Glomerular endothelial cell (primary cell): ENCODE measurements at places on chromosomes 3 and 15. TPM values are rescaled to one million over a fixed set of nuclear protein-coding genes. Genes with fewer than 3 reads are reported as not detected.

Gene CTXND1
- not detected in 2 replicates for total RNA-seq

GRCh38 chr15:58469432-58470353, 37.9 kb downstream of the LIPC start:
- DNase-seq: no peak

- no peak for DNase-seq
These were observed 253.4 kb downstream of the LPP start for GRCh38 chr3:188407158-188407880.

Gene GP5
- total RNA-seq: 0.29 TPM in 1 of 2 replicates, not detected in the other

DNA sequence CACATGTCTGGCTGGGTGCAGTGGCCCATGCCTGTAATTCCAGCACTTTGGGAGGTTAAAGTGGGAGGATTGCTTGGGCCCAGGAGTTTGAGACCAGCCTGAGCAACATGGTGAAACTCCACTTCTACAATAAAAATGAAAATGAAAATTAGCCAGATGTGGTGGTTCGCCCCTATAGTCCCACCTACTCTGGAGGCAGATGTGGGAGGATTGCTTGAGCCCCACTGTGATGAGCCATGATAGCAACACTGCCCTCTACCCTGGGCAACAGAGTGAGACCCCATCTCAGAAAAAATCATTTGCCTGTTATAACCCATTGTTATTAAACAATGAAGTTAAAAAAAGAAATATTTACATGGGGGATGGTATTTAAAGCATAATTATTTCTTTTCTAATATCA, 240.1 kb upstream of the ZPLD1 start:
- no peak for DNase-seq

Gene GABRG3
- not detected in 2 replicates for total RNA-seq

DNA sequence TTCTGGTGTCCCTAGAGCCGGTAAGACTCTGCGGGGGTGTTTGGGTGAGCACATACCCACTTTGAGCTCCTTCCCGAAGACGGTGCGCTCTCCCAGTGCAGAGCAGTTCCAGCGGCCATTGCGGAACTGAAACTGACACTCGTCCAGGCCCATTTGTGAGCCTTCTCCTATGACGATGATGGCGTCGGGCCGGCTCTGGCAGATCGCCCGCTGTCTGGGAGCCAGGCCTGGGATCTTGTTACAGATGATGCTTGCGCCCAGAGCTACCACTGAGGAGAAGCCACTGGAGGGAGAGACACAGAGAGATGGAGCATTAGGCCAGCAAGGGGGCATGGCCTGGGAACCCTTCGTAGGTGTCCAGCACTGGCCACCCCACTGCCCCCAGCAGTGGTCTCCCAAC, 5.0 kb downstream of the WNT7A start:
- no peak for DNase-seq

- no peak for DNase-seq
These were observed 84.1 kb downstream of the TBC1D2B start for GRCh38 chr15:77993374-77993911.

GRCh38 chr15:68809517-68809916, 11.2 kb downstream of the ANP32A start:
- no peak for DNase-seq

Gene TUBGCP4
- total RNA-seq: 9.0 and 11.3 TPM in 2 replicates

DNA sequence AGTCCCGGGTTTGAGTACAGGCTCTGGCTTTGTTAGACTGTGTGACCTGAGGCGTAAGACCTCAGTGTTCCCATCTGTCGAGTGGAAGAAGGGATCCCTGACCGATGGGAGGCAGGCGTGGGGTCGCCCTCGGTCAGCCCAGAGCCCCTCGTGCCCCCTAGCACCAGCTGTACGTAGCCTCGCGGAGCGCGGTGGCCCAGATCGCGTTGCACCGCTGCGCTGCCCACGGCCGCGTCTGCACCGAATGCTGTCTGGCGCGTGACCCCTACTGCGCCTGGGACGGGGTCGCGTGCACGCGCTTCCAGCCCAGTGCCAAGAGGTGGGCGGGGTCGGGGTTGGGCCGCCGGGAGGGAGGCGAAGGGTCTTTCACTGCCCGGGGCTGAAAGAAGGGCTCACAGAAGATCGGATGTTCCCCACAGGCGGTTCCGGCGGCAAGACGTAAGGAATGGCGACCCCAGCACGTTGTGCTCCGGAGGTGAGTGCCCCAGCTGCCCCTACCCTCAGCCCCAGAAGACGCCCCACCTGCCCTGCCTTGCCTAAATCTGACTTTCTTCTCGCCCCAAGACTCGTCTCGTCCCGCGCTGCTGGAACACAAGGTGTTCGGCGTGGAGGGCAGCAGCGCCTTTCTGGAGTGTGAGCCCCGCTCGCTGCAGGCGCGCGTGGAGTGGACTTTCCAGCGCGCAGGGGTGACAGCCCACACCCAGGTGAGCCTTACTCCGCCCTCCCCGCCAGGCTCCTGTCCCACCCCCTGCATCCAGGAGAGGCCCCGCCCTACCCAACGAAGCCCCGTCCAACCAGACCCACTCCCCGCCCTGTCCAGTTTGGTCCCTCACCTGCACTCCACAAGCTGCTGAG, 3.5 kb upstream of the LSMEM2 start:
- DNase-seq: no peak

Gene CCR8
- total RNA-seq: not detected in 2 replicates

GRCh38 chr3:105108823-105109222, 257.9 kb upstream of the ALCAM start:
- no peak for DNase-seq

Gene LINGO1
- total RNA-seq: 0.18 TPM in 1 of 2 replicates, not detected in the other

DNA sequence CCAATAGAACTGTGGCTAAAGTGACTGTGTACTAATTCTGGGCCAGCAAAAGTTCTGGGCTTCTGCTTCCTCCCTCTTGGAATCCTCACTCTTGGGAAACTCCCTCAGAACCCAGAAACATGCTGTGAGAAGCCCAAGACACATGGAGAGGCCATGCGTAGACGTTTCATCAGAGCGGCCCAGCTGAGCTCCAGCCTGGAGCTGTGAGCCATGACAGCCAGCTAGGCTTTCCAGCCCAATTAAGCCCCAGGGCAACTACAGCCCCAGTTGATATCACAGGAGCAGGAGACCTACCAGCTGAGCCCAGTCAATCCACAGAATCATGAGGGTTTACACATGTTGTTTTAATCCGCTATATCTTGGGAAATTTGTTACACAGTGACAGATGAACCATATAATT, 43.6 kb upstream of the CNOT10 start:
- DNase-seq: no peak

DNA sequence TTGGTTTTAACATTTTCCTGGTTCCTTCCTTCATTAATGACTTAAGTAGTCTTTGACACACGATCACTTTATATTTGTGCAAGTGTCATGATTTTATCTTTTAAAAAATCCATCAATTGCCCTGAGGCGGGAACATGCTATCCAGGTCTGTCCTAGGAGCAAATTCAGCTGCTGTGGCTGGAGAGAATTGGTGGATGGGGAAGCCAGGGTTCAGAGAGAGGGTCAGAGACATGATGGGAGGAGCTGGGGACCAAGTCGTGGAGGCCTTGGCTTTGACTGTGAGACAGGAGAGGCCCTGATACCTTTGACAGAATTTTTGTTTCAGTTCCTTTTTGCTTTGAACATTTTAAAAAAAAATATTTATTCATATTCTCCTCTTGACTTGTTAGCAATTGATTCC, 89.0 kb downstream of the CHRNA7 start:
- DNase-seq: no peak

Gene WDR5B
- 3.5 and 3.9 TPM in 2 replicates for total RNA-seq

DNA sequence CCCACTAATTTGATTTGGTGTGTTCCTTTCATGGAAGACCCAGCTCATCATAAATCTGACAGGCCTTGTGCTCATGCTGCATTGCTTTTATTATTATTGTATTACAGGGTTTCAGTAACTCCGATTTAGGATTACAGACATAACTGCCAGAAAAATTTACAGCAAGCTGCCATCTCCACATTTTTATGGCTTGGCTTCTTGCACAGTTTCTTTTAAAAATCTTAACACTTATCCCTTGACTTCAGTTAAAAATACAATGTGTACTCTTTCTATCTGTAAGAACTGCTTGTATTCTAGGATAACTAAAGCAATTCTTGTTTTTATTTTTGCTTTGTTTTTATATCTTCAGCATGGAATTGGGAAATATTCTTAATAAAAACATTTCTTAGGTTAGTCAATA, 612.2 kb downstream of the DIPK2A start:
- no peak for DNase-seq

DNA sequence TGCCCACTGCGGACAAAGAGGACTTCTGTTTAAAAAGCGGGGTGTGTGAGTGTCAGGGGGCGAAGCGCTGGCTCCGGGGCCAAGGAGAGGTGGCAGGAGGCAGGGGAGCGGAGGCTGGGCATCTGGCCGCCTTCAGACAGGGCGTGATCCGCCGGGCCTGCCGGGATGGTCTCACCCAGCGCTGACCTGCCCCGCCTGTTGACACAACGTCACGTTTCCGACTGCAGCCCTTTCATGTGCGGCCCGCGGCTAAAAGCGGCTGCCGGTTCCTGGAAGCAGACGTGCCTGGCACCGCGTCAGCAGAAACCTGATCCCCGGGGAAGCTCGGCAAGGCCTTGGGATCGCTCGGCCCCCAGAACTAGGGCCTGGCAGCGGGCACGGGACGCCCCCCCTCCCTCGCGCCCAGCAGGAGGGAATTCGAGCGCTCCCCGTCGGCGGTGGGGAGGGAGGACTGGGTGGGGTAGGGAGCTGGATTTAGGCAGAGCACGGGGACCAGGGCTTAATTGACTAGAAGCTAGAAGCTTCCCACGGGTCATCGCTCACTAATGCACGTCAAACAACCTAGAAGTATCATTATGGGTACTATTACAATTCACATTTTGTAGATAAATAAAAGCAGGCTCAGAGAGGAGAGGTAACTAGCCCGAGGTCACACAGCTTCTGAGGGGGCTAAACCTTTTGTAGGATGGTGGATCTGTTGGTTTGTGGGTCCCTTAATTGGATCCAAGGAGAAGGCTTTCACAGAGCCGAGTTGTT, 7.7 kb downstream of the BHLHE40 start:
- no peak for DNase-seq
